ENCODE measurements at places on chromosomes 11 and 22. TPM values are rescaled to one million over a fixed set of nuclear protein-coding genes. Genes with fewer than 3 reads are reported as not detected.
A peak's percentile ranks its signal among the peaks of the same experiment; 100 is the strongest.

Gene RBFOX2
- total RNA-seq = 138 TPM

GRCh38 chr11:88282747-88283515, 54.6 kb downstream of the CTSC start:
- no peak overlapping the region for H3K27ac ChIP-seq
- H3K36me3 ChIP-seq = no peaks in the 10 kb centered on the region
- H3K4me3 ChIP-seq = no peak overlapping the region
- peaks cover 45% of the 10 kb centered on the region for H3K4me1 ChIP-seq
- DNase-seq = no peak

Gene ACER3
- 10.5 TPM for total RNA-seq

Gene MYEOV
- not detected for total RNA-seq

Gene KCNJ4
- not detected for total RNA-seq

Gene SORL1
- total RNA-seq = 8.7 TPM

GRCh38 chr22:47054231-47055072, 292.0 kb downstream of the TBC1D22A start:
- H3K4me1 ChIP-seq = no peaks in the 10 kb centered on the region
- peaks cover 10% of the 10 kb centered on the region for H3K36me3 ChIP-seq
- no peak for DNase-seq

DNA sequence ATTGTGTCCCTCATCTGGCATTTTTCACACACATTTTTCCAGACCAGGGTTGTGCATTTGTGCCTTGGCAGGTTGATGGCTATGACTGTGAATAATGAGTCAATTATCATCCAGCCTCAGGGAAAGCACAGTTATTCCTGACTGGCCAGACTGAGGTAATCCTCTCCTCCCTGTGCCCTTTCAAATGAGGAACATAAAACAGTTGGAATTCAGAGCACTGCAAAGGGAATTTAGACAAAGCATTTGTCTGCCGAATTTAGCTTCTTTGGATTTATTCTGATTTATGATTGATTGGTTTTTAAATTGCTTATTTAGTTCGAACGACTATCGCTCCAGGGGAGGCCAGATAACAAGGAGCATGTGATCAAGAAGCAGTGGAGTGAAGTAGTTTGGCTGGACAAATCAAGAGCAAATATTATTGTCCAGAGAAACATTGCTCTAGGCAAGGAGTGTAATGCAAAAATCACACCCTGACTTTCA, 30.8 kb upstream of the RAG2 start:
- H3K4me3 ChIP-seq = no peak overlapping the region
- peaks cover 7% of the 10 kb centered on the region for H3K4me1 ChIP-seq
- no peaks in the 10 kb centered on the region for H3K27me3 ChIP-seq
- no peak overlapping the region for H3K27ac ChIP-seq

- H3K4me1 ChIP-seq = peaks cover 31% of the 10 kb centered on the region
- H3K27me3 ChIP-seq = no peaks in the 10 kb centered on the region
- peak overlapping the region; percentile 82 for H3K4me3 ChIP-seq
- DNase-seq = no peak
Observed at GRCh38 chr22:38754751-38755154, 1.0 kb downstream of the SUN2 start.

Gene TTC17
- total RNA-seq = 61.0 TPM

DNA sequence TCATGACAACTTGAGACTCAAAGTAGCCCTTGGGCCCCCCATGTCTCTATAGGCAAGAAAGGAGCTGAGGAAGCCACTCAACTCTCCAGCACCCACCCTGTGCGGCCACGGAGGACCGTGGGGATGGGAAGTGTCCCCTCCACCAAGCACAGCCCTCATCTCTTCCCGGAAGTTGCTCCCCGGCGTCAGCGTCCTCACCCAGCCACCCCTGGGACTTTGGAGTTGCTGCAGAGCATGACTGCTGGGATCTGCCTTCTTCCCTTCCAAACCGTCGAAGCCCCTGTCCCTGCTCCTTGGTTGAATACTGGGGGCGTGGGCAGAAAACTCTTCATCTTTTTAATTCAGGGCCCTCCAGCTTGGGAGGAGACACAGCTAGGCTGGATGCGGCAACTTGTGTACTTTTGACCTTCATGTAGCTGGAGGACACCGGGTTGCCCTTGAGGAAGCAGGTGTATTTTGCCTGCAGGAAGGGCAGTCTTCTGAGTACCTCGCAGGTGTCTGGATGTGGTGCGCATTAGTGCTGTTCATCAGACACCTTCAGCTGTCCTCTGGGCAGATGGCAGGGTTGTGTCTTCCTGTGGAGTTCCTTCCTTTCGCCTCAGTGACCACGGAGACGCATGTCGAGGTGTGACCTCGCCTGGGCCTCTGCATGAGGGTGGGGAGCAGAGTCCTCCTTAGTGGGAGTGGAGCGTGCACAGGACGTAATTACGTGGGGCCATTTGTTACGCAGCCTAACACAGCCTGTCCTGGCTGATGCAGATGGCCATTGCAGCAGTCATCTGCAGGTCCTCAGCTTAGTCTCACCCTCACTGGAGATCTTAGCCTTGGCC, 12.2 kb upstream of the IFITM3 start:
- H3K4me3 ChIP-seq = no peak overlapping the region
- no peaks in the 10 kb centered on the region for H3K36me3 ChIP-seq
- peaks cover 19% of the 10 kb centered on the region for H3K4me1 ChIP-seq
- DNase-seq = no peak

Gene FGF4
- not detected for total RNA-seq

Gene MTCH2
- total RNA-seq = 39.4 TPM

DNA sequence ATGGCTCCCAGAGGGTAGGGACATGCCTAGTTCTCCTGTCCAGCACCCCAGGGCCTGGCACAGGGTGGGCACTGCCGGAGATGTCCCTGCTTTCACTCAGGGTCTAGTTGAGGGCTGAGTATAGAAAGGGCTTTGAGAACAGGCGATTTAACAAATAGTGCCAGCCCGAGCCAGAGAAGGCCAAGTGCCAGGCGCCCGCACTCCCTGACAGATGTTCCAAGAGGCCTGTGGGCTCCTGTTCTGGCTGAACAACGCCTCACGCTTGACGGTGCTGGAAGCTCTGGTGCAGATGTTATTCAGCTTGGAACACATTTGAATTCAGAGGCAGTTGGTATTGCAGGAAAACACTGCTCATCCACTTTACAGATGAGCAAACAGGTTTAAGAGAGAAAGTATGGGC, 46.5 kb downstream of the NFAM1 start:
- no peak overlapping the region for H3K27ac ChIP-seq
- H3K27me3 ChIP-seq = no peaks in the 10 kb centered on the region
- DNase-seq = no peak
- no peaks in the 10 kb centered on the region for H3K4me1 ChIP-seq
- no peak overlapping the region for H3K4me3 ChIP-seq
